ENCODE measurements at places on chromosomes 6 and 20.

GRCh38 chr20:35510951-35511735 is 18.3 kb downstream of the C20orf173 start:
- no peak for DNase-seq

DNA sequence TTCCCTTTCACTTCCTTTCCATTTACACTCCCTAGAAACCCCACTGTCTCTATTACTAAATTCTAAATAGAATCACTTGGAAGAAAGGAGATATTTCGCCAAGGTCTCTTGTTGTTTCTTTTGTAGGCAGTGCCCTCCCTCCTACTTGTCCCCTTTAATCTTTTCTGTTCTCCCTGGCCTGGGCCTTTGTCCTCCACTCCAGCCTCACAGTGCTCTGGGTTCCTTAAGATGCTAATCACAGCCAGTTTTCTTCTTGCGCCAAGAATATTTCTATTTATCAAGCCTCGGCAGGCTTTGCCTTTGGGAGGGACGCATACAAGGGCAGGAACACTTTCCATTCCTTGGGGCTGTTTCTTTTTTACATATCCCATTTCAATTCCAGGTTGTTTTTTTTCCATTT is 520.6 kb upstream of the CHD6 start:
- no peak for DNase-seq

DNA sequence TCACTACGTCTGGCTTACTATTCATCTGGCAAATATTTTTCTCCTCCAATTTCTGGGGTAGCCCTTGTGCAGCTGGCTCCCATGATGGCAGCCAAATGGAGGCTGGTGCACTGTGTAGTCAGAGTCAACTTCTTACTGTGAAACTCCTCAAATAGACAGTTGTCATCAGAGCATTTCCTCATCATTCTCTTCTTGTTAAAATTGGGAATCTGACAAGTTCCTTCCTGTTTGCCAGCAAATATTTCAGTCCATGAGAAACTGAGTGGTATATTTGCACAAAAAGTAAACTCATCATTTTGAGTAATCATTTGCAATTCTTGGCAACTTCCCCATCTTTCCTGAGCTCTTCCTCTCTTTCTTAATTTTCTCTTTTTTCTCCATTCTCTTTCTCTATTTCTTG is 394.9 kb upstream of the RGS17 start:
- no peak for DNase-seq

GRCh38 chr6:53391170-53391569 is 42.4 kb upstream of the ELOVL5 start:
- DNase-seq: no peak

DNA sequence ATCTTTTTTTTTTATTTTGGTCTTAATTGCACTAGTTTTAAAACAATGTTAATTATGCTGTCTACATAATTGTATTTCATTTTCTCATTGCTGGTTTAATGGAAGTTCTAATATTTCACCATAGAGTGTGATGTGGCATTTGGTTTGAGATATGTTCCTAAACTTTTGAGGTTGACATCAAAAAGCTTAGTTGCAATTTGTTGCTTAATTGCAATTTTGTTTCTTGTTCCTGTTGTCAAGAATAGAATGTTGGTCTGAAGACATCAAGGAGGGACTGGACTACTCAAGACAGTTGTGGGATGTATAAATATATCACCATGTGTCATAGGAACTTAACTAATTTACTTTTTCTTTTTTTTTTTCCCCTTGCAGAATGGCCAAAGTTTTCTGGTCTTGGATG is 12.5 kb downstream of the HSF2 start:
- no peak for DNase-seq

GRCh38 chr6:93163146-93163545 is 256.2 kb downstream of the EPHA7 start:
- DNase-seq: no peak

DNA sequence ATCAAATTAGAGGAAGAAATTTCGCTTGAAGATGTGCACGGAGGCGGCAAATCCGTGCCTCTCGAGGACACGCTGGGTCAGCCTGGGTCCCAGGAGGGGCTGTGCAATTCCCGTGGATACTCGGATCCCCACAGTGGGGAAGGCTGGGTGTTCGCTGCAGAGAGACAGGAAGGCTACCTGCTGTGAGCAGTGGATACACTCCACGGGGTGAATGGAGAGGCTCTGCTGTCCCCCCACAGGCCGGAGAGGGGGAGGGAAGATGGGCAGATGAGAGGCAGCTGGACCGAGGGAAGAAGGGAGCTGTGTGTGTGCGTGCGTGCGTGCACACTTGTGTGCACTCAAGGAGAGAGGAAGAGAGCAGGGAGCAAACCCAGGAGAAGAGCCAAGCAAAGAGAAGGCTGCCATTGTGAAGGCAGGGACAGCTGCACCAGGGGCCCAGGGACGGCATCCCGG is 57.3 kb downstream of the SULF2 start:
- no peak for DNase-seq

DNA sequence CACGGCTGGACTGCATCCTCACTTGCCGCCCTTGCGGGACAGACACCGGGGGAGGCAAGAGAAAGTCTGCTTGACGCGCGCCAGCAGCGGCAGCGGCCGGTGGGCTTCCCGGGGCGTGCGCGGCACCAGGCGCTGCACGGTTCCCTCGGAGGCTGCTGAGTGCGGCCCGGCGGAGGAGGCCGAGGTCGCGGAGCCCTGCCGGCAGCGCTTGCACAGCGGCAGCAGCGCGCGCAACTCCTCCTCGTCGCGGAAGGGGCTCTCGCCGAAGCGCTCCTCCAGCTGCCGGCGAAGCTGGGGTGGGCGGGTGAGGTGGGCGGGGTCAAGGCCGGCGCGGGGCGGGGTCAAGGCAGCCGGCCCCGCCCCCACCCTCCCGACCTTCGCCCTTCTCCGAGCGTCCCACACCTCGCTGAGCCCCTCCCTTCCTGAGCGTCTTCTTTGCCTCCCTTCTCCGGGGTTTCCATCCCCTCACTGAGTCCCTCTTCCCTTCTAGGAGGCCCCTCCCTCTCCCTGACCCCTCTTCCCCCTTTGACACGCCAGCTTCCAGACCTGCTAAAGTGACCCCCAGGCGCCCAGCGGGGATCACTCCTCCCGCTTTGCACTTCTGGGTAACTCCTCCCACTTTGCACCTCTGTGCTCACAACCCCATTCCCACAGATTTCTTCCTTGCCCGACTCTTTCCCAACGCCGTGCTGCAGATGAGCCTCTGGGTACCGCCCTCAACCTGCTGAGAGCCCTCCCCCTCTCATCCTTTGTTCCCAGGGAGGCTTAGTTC is 8.8 kb downstream of the DUSP15 start:
- DNase-seq: peak; percentile 66

DNA sequence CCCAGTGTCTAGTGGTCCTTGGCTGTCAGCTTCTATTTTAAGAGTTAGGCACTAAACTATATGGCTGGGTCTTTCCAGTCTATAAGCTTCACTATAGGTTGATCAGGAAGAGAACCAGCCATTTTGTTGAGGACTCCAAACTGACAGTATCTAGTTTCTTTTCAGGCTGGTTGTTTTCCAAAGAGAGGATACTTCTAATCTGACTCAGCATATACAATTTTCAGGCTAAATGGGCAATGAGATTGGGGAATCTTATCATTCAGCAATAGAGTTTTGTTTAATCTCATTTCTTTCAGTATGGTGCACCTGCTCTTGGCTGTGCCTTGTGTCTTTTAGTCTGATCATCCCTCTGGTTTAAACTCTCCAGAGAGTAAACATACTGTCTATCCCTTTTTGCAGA is 20.4 kb upstream of the CTAGE9 start:
- DNase-seq: no peak

GRCh38 chr6:2266841-2267240 is 21.4 kb upstream of the GMDS start:
- no peak for DNase-seq

GRCh38 chr20:55793986-55794385 is 211.3 kb downstream of the CBLN4 start:
- DNase-seq: no peak

DNA sequence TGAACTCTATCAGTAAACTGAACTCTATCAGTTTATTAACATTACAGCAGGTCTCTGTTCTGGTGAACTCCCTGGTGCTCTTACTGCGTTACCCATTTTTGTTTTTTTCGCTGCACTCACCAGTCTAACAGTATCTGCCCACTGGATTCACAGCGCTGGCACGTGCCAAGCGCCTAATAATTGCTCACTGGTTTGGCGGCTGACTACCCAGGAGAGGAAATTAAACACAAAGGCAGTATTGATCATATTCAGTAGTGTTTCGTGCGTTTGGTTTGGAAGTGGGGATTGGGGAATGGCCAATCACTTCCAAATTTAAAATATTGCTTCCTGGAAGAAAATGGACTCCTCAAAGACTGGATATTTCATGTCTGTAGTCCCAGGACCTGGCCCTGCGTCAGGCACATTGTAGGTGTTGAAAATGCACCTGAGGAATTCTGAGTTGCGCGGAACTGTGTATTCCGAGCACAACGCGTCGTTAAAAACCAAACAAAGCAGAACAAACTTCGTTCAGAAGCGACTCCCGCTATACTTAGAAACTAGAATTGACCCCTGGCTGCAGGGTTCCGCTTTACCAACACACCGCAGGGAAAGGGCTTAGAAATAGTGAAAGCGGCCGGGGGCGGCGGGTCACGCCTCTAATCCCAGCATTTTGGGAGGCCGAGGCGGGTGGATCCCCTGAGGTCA is 1.1 kb upstream of the RPS12 start:
- peak; percentile 66 for DNase-seq

DNA sequence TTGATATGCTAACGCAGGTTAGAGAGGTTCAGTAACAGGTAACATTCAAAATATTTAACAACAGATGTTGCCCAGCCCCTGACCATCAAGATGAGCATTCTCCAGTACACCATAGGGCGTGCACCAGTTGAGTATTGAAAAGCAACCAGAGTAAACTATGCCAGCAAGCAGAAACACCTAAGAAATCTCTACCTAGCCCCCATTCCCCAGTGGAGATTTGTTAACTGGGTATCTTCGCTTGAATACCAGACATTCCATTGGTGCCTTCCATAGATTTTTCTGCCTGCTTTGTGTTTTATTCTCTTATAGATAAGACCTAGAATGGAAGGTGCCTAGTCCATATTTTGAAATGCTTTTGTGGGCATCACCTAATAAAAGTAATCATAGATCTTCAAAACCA is 623.9 kb downstream of the KIF16B start:
- DNase-seq: no peak

DNA sequence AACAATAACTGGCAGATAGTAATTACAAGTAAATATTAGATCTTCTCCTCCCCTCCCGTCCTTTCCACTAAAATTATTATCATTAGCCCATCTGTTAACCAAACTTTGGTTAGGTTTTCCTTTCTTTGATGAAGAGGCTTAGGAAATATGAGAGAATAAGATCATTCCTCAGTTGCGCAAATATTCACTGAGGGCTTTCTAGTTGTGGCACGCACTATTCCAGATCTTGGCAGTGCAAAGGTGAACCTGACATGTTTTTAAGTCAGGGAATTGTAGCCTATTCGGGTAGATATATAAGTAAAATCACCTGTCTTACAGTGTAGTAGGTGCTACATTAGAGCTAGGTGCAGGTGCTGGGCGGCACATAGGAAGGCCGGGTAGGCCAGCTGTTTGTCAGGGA is 31.1 kb downstream of the RNF217 start:
- DNase-seq: no peak

GRCh38 chr20:53322651-53323050 is 271.0 kb downstream of the ZNF217 start:
- DNase-seq: no peak

DNA sequence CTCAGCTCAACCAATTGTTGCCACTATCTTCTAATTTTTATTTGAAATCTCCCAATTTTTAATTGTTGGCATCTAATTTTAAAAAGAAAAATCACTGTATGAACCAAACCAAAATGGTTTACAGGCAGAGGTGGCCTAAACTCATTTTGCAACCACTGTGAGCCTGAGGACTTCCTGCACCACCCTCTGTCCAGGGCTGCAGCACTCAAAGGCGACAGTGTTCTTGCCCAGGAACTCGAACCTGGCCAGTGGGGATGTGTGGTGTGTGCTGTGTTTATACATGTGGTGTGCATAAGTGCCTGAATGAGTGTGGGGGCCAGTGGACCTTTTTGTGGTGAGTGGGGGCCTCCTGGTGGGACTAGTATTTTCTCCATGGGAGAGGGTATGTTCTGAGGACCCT is 24.4 kb upstream of the SLC22A7 start:
- DNase-seq: no peak

DNA sequence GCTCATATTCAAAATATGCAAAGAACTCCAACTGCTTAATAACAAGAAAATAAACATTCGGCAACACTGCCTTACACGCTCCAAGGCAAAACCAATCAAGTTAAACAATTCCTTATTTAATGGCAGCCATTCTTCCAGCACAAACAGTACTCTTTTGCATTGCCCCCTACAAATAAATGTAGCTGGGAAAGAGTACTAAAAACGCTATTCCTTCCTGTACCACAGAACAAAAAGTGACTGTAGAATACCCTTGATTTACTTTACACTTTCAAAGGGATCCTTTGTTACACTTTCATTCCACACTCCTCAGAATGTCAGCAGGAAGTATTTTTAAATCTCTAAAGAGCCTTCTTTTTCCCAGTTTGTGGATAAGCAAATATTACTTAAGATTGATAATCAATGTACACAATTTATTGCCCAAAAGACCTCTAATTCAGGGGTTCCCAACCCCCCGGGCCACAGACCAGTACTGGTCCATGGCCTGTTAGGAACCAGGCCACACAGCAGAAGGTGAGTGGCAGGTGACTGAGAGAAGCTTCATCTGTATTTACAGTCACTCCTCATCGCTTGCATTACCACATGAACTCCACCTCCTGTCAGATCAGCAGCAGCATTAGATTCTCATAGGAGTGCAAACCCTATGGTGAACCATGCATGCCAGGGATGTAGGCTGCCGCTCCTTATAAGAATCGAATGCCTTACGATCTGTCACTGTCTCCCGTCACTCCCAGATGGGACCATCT is 51.6 kb downstream of the MBOAT1 start:
- DNase-seq: no peak

GRCh38 chr6:46794068-46794467 is 879 bp downstream of the MEP1A start:
- DNase-seq: no peak

- DNase-seq: no peak
These were observed 174.2 kb upstream of the HDAC2 start for GRCh38 chr6:114144887-114145851.

DNA sequence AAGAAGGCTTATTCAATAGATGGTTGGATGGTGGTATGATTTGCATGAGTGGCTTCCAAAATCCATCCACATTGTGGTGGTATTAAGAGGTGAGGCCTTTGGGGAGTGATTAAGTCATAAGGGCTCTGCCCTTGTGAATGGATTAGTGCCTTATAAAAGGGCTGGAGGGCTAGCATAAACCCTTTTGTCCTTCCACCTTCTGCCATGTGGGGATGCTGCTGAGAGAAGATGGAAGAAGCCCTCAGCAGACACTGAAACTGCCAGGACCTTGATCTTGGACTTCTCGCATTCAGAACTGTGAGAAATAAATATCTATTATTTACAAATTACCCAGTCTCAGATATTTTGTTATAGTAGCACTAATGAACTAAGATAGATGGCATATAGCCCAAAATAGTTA is 27.8 kb upstream of the SRPK1 start:
- DNase-seq: no peak

DNA sequence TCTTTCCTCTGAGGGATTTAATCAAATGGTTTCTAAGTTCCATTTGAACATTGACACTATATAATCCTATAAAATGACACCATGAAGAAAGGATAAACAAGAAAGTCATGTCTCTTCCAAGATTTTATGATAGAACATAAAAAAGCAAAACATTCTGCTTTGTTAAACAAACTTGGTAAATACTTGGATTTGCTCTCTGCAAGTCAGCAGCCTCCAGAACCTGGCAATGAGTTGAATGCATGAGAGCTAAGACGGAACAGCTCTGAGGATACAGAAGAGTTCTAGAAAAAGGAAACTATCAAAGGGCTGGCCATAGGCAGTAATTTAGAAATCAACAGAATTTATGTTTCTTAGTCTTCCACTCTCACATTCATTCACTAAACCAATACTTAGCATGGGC is 656.0 kb upstream of the ID4 start:
- no peak for DNase-seq
